Progenitor cell of endocrine pancreas (in vitro differentiated cells): ENCODE measurements at places on chromosomes 1 and 21.

GRCh38 chr1:8276173-8276914, 41.6 kb upstream of the SLC45A1 start:
- H3K27ac ChIP-seq: peak overlapping the region; percentile 22
- no peaks in the 10 kb centered on the region for H3K27me3 ChIP-seq
- no peaks in the 10 kb centered on the region for H3K36me3 ChIP-seq
- H3K4me1 ChIP-seq: peaks cover 8% of the 10 kb centered on the region

GRCh38 chr1:184405094-184405800, 18.4 kb downstream of the C1orf21 start:
- H3K27ac ChIP-seq: no peak overlapping the region
- H3K4me1 ChIP-seq: peaks cover 23% of the 10 kb centered on the region
- DNase-seq: no peak
- no peaks in the 10 kb centered on the region for H3K27me3 ChIP-seq

- H3K36me3 ChIP-seq: peaks cover 26% of the 10 kb centered on the region
- H3K4me3 ChIP-seq: no peak overlapping the region
- H3K27me3 ChIP-seq: no peaks in the 10 kb centered on the region
- DNase-seq: no peak
- peaks cover 2% of the 10 kb centered on the region for H3K4me1 ChIP-seq
These were observed 33.5 kb downstream of the USP24 start for GRCh38 chr1:55181666-55182065.

DNA sequence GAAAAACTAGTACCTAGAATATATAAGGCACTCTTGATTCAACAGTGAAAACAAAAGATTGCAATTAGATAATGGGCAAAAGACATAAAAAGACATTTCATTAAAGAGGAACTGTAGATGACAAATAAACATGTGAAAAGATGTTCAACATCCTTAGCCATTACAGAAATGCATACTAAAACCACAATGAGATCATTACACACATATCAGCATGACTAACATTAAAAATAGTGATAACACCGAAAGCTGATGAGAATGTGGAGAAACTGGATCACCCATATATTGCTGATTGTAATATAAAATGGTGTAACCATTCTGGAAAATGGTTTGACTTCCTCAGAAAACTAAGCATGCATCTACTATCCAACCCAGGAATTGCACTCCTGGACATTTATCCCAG, 340.3 kb downstream of the SEC16B start:
- DNase-seq: no peak
- no peak overlapping the region for H3K4me3 ChIP-seq
- no peaks in the 10 kb centered on the region for H3K4me1 ChIP-seq

DNA sequence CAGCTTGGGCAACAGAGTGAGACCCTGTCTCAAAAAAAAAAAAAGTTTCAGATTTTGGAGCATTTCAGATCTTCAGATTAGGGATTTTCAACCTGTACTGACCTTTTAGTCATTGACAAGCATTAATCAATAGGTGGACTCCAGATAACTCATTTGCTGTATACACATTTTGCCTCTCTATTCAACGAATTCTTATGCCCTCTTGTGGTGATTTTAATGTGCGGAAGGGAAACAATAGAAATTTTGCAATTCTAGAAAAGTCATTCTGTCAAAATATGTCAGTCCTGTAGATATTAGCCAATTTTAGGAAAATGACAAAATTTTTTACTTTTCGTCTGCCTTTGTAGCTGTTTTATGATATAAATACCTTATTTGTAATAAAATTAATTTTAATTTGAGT, 11.6 kb upstream of the OR2G2 start:
- no peaks in the 10 kb centered on the region for H3K4me1 ChIP-seq
- no peaks in the 10 kb centered on the region for H3K36me3 ChIP-seq
- H3K4me3 ChIP-seq: no peak overlapping the region
- DNase-seq: no peak
- H3K27me3 ChIP-seq: no peaks in the 10 kb centered on the region
- H3K27ac ChIP-seq: no peak overlapping the region

DNA sequence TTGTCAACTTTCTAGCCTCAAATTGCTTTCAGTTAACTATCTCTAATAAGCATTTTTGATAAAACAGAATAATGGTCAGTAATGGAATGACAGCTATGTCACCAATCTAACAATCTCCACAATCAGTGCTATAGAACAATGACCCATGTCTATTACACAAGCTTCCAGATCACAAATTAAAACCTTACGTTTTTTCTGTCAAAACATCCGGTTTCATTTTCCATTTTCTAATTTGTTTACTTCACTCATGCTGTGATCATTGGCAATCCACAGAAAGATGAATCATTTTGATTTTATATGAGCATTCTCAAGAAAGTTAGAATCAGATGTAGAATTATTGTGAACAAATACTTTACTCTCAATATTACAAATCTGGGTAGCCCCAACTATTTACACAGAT, 80.3 kb downstream of the KCNT2 start:
- H3K4me3 ChIP-seq: no peak overlapping the region
- DNase-seq: no peak
- no peak overlapping the region for H3K27ac ChIP-seq
- no peaks in the 10 kb centered on the region for H3K27me3 ChIP-seq
- H3K4me1 ChIP-seq: peaks cover 2% of the 10 kb centered on the region

DNA sequence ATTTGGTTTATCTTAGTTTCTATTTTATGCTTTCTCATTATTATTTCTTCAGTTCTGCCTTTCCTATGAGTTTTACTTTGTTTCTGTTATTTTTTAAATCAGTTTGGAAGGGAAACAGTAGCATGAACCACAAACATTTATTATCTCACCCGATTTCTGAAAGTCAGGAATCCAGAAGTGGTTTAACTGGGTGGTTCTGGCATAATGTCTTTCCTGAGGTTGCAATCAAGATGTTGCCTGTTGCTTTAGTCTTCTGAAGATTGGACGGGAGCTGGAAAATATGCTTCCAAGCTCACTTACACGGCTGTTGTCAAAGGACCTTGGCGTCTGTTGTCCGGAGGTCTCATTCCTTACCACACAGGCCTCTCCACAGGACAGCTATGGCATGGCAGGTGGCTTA, 50.4 kb downstream of the SNRPE start:
- no peak overlapping the region for H3K27ac ChIP-seq
- H3K27me3 ChIP-seq: no peaks in the 10 kb centered on the region
- H3K4me1 ChIP-seq: no peaks in the 10 kb centered on the region
- H3K36me3 ChIP-seq: no peaks in the 10 kb centered on the region

DNA sequence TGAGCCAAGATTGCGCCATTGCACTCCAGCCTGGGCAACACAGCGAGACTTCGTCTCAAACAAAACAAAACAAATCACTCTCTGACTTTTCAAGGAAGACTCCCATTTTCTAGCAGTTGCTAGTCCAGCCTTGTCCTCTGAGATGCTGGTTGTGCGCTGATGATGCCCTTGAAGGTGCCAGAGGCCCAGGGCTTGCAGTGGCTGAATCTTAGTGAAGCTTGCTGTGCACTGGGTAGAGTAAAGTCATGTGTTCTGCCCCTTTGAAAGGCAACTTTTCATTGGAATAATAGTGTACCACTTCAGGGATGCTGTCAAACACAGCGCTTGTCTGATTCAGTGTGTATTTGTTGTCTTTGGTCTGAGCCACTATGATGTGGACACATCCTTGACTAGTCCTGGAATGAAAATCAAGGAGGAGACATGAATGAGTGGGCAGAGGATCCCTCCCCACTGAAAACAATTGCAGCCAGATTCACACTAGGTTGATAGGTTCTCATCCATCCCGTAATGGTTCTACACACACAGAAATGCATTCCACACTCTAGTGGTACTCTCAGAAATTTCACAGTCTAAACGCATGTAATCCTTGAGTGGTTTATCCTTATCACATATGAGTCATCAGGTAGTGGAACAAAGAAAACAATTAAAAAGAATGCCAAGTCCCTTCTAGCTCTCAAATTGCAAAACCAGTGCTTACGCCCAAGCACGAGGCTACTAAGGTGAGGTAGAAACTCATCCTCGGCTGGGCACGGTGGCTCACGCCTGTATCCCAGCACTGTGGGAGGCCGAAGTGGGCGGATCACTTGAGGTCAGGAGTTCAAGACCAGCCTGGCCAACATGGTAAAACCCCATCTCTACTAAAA, 17.8 kb upstream of the TDRD10 start:
- no peak overlapping the region for H3K27ac ChIP-seq
- peaks cover 18% of the 10 kb centered on the region for H3K27me3 ChIP-seq
- no peaks in the 10 kb centered on the region for H3K36me3 ChIP-seq
- H3K4me3 ChIP-seq: no peak overlapping the region
